ENCODE measurements at places on chromosomes 11 and 22.

DNA sequence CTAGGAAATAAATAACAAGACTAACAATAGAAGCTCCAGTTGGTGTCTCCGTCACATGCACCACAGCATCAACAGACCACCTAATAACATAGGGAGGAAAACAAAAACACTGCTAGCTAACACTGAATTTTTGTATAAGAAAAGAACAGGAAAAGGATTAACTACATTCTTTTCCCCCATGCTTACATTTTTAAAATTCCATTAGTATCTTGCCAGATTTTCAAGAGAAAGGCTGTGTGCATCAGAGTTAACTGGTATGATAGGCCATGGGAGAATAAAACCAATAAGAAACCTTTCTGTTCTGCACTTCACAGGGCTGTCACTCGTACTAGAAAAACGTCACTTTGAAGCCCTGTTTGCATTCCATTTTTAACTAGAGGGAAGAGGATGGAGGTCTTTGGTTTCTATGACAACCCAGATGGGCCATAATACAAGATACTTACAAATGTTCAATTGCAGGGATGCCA is 79.0 kb downstream of the LARGE2 start:
- no peak for DNase-seq

DNA sequence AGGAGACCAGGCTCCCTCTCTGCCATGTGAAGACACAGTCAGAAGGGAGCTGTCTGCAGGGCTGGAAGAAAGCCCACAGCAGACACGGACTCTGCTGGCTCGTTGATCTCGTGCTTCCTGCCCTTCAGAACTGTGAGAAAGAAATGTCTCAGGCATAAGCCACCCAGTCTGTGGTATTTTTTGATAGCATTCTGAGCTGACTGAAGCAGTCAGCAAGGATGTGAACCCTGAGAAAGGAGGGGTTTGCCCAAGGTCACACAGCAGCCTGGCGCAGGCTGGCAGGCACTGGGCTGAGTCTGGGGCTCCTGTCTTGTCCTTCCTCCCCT is 255.1 kb upstream of the B3GAT1 start:
- no peak for DNase-seq

- no peak for DNase-seq
Measured at GRCh38 chr22:39419911-39420310, 20.3 kb downstream of the TAB1 start.

- DNase-seq = no peak
Measured at GRCh38 chr11:14270690-14271542, 88.1 kb downstream of the RRAS2 start.

DNA sequence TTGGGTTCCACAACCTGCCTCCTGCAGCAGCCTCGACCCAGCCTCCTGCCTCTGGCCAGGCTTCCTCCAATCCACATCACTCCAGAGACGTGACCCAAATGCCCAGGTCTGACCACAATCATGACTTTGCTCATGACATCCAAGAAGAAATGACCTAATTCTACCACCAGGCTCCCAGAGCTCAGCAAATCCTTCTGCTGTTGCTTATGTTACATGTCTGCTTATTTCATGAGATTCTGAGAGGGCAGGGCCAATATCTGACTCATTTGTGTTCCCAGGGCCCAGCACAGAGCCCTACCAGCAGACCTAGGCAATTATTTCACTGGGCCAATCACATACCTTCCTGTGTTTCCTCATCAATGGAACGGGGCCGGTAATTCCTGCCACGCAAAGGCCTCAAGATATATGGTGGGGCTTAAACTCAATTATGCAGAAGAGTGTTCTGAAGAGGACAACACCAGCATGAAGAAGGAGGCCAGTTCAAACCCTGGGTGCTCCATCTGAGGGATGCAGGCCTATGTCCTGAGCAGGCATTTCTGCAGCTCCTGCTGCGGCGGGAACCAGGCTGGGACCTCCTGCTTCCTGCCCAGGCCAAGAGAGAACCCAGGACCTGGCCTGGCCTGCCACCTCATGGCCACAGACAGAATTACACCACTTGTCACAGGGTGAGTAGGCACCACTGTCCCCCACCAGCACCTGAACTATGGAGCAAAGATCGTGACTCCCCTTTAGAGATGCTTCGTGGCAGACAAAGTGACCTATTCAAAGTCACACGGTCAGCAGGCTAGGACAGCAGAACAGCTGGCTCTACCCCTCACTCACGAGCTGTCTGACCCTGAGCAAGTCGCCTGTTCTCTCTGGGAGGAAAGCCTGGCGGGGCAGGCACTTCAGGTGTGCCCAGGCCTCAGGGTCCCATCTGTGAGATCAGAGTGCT is 5.9 kb downstream of the CENPM start:
- DNase-seq = peak; percentile 57
